ENCODE measurements at places on chromosomes 1 and 21.

GRCh38 chr1:160739098-160739511 is at the start of gene SLAMF7:
TSS of gene SLAMF7 (plus strand) at chr1:160739247. CDS start at chr1:160739302, 55 bp downstream.
- DNase-seq: peak; percentile 37

- DNase-seq: no peak
Observed at GRCh38 chr1:245810181-245810769, 655.5 kb downstream of the KIF26B start.

GRCh38 chr21:27393726-27394125 is 426.8 kb upstream of the ADAMTS5 start:
- no peak for DNase-seq

GRCh38 chr1:63534406-63534805 is 11.1 kb downstream of the EFCAB7 start:
- DNase-seq: no peak

GRCh38 chr1:167121375-167122120 is 27.7 kb downstream of the STYXL2 start:
- no peak for DNase-seq

DNA sequence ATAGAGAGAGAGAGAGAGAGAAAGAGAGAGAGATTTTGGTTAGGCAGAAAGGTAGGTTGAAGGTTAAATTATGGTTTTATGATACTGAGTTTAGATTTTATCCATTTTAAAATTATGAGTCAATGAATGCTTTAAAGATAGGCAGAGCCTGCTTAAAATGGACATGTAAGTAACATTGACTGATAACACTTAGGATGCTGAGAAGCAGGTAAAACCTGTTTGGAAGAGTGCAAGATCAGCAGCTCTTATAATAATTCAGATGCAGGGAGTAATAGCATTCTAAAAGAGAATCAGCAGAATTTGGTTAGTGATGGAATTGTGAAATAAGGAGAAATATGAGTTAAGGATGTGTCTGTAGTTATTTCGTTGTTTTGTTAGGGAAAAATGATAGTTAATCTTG is 446.6 kb downstream of the PLA2G4A start:
- no peak for DNase-seq

GRCh38 chr1:229148041-229148671 is 122.8 kb upstream of the RAB4A start:
- no peak for DNase-seq

DNA sequence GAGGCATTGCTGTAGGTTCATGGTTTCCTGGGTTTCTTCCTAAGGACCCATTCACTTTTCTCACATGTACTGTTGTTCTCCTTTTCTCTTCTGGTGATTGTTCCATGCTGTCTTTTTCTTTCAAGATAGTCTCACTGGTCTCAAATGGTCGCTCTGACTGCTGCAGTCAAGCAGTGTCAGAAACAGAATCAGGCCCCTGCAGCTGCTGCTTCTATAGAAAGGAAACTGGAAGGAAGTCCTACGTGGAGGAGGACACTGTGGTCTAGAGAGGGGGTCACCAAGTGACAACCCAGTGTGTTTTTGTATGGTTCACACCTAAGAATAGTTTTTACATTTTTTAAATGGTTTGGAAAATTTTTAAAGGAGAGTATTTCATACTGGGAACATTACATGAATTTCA is 2.4 kb downstream of the NECAP2 start:
- no peak for DNase-seq

DNA sequence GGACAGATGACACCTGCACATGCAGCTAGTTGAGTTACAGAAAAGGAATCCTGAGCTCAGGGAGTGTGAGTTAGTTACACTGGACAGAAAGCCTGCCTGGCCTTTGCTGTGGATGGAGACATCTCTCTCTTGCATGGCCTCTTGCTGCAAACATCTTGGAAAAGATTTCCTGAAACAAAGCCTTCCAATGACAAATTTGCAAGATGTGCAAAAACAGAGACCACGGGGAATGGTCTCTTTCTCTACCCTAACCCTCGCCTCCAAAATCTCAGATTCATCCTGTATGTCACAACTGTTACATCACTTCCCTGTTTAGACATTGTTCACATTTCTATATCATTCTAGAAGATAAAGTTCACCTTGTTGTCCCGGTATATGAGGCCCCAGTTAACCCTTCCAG is 415.6 kb downstream of the RYR2 start:
- no peak for DNase-seq

DNA sequence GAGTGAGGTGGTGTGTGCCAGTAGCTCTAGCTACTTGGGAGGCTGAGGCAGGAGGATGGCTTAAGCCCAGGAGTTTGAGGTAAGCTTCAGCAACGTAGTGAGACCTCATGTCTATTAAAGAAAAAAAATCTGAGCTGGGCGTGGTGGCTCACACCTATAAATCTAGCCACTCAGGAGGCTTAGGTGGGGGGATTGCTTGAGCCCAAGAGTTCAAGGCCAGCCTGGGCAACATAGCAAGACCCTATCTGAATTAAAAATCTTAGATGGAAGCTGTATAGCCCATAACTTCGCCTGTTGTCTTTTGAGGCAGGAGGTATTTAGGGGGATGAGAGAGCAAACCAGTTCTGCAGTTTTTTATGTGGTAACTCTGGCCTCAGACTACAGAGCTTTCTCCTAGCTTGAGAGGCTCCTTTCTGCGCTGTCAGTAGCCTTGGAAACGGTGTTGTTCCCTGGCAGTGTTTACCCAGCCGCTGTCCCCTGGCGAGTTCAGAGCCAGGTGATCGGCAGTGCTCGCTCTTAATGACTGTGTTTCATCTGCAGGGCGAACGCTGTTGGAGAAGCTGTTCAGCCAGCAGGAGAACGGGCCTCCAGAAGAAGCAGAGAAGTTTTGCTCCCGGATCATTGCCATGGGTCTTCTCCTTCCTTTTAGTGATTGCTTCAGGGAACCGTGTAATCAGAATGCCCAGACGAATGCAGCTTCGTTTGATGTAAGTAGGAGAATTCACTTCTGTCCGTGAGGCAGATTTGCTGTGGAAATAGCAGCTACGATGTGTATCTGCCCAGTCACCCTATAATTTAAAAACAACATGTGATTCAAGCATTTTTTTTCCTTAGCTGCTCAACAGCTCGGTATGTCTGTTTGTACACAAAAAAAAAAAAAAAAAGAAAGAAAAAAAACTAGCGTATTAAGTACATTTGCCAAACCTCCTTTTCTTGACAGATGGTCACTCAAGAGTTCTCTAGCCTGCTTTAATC is 31.2 kb downstream of the FMN2 start:
- DNase-seq: no peak

DNA sequence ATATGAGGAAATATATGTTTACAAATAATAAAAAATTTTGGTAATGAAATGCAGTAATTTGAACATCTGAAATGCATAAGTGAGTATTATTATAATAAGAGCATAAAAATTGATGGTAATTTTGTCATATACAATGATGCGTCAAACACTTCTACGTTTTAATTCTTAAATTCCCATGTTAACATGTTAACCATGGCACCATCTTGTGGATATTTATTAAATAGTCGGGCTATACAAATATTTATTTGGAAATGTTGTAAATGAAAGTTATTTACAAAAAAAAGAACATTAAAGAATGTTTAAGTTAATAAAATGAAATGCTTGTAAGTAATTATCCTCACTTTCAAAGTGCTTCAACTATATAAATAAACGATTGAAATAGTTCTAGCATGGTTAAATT is 57.2 kb upstream of the C1orf185 start:
- DNase-seq: no peak

GRCh38 chr1:102853701-102854187 is 254.6 kb downstream of the COL11A1 start:
- DNase-seq: no peak

- no peak for DNase-seq
Observed at GRCh38 chr1:95467036-95467435, 233.0 kb downstream of the RWDD3 start.

DNA sequence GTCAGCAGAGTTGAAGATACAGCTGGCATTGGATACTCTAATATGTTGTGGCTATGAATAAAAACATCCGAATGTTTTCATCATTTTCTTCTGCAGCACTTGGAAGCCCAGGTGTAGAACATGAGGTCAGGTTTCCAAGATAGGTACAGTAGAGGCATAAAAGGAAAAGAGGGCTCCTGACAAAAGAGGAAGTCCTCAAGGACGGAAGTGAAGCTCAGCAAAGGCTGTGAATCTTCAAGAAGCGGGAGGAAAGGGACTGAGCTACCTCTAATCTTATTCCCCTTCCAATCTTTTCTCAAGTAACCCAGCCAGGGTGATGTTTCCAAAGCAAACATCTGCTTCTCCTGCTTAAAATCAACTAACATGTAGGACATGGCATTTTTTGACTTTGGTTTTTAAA is 4.4 kb upstream of the PIK3C2B start:
- DNase-seq: no peak

GRCh38 chr1:212607913-212608391 is 609 bp upstream of the ATF3 start:
- no peak for DNase-seq

- DNase-seq: no peak
Observed at GRCh38 chr1:16158993-16159831, 3.3 kb upstream of the EPHA2 start.

DNA sequence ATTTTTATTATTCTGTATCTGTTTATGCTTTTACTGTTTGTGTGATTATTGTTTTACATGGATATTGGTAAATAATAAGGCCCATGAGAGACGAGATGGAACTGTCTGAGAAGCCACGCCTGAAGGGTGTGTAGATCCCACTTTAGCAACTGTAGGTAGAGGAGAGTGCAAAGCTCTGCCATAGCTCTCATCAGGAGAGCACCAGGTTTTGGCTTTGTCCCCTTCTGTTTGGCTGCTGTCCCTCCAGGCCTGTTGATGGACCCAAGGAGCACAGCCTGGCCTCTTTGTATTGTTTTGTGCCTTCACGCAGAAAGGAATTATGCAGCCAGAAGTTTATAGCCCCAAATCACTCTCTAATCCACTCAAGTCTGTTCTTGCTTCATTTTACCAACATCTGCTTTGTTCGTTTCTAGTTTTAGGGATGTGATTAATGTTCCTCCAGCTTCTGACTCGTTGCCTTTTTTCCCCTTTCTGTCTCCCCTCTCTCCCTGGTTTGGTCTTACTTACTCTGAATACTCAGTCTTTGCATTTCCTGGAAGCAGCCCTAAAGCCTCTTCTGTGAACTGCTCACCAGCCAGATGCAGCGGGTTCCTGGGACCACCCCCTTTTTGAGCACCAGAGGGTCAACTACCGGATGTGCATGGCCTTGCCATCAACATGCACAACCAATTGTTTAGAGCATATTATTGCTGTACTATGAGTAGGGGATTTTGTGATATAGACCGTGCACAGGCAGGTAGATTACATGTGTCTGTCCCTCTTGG is 127.3 kb downstream of the HHAT start:
- no peak for DNase-seq

DNA sequence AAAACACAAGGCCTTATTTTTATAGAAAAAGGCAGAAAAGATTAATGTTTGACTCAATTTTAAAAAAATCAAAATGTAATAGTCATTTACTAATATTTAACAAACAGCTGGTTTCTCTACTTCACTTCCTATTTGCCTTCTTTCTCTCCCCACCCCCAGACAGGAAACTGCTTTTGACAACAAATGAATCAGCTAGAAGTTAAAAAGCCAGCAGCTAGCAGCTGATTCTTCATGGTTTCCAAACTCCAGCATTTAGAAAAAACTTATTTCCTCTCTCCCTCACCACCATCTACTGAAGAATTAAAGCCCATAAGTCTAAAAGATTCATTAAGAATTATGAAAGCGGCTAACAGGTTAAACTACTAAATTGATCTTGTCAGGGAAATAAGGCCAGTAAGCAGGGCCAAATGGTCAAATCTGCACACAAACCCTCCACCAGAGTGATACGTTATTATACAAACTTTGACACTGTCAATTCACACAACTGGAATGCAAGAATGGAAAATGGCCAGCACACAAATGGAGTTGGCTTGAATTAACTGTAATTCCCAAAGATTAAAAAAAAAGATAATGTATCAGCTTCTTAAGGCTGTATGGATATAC is 4.0 kb downstream of the WDR26 start:
- no peak for DNase-seq

DNA sequence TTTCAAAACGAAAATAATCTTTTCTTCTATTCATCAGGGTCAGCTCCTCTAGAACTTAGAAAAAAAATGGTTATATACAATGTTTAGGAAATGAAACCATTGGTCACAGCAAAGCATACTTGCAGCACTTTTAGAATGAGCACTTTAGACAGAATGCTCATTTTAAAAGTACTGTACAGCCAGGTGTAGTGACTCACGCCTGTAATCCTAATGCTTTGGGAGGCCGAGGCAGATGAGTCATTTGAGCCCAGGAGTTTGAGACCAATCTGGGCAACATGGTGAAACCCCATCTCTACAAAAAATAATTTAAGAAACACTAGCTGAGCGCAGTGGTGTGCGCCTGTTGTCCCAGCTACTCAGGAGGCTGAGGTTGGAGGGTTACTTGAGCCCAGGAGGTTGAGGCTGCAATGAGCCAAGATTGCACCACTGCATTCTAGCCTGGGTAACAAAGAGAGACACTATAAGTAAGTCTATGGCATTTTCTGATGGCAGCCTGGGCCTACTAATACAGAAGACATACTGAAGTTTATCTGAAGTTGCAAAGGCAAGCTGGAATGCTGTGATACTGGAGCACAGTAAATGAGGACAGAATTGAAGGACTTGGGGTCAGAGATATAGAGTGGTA is 48.9 kb upstream of the ZNF326 start:
- no peak for DNase-seq

GRCh38 chr21:15197696-15198095 is 132.9 kb upstream of the NRIP1 start:
- DNase-seq: no peak

- no peak for DNase-seq
Observed at GRCh38 chr1:244709476-244710368, 56.8 kb downstream of the DESI2 start.

DNA sequence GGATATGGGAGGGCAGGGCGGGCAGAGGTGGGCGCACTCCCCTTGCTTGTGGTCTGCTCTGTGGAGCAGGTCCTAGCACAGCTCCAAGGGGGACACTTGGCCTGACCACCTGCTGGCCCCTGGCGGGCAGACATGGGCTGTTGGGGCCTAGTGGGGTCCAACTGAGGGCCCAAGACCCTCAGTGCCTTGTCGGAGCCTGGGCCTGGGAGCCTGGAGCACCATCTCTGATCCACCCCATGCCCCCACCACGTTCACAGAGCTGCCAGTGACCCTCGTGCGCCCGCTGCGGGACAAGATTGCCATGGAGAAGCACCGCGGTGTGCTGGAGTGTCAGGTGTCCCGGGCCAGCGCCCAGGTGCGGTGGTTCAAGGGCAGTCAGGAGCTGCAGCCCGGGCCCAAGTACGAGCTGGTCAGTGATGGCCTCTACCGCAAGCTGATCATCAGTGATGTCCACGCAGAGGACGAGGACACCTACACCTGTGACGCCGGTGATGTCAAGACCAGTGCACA is 70.6 kb downstream of the OBSCN start:
- no peak for DNase-seq

GRCh38 chr1:180269645-180270529 is 39.8 kb downstream of the LHX4 start:
- DNase-seq: no peak

Data from stimulated activated CD8-positive, alpha-beta memory T cell treated with anti-CD3 and anti-CD28 coated beads, Interleukin-15, amount 100 ng/mL, for 4 hours (primary cell).